ENCODE measurements at places on chromosomes 11 and 22.

DNA sequence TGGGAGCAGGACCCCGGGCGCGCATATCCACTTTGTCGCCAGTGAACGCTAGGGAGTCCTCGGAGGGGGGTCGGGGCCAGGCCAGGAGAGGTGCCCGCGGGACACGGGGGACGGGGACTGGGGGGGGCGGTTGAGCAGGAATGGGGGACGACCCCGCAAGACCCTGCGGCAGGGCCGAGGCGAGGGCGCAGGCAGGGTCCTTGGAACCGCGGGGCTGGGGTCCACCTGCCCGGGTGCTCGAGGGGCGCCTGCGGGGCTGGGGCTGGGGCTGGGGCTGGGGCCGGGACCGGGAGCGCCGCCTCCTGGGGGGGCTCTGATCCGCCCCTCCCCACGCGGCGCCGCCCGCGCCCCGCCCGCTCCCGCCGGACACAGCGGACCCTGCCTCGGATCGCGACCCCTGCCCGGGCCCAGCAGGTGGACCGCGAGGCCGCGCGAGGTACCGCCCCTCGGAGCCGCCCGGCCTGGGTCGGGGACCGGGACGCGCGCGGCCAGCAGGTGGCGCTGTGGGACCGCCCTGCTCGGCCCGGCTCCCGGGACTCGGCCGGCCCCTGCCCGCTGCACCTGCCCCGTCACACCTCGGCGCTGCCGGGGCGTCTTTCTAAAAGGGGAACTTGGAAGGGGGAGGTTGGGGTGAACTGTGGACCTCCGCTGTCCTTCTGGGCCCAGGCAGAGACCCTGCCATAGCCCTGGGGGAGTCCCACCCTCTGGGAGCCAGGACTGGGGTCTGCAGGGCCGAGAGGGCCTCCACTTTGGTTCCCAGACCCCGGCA is 11.0 kb downstream of the CRELD2 start:
- DNase-seq, result peak; percentile 54

DNA sequence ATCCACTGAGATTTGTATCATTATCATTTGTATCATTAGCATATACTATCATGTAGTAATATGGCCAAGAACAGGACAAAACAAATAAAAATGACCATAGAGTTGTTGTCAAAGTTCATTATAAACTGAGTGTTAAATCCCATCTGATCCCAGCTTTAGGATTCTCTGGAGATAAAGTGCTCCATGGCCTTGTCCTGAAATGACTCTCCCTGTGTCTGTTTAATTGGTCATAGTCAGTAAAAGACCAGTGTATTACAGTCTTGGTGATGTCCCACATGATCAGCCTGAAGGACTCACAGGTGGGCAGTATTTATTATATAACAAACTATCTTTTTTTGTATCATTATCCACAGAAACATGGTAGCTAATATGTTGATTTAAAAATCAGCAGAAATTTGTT is 361.6 kb downstream of the TMEM135 start:
- DNase-seq, result no peak

DNA sequence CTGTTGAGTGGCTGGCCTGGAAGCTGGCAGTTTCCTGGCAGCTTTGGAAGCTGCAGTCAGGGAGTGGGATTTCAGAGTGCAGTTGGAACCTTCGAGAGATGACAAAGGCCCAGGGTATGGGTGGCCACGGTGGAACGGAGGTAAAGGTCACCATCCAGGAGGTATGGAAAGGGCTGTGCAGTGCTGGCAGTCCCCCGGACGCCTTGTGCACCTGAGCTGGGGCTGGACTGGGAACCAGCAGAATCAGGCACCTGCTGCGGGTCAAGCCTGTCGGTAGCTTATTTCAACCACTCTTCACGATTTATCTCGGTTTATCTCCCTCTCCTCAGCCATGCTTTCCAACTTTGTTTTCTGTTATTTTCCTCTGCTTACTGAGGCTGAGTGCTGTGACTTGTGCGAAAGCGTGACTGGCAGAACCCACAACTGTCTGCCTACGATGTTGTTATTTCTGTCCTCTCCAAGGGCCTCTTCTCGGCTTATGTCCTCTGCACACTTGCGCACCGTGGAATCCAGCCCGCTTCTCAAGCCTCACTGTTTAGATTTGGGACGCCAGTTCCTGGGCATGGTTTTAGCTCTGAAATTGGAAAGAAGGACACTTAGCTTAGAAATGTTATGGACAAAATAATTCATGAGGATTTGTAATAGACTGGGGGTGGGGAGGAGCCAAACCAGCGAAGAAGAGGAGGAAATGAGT is 24.0 kb upstream of the ATXN10 start:
- no peak for DNase-seq

DNA sequence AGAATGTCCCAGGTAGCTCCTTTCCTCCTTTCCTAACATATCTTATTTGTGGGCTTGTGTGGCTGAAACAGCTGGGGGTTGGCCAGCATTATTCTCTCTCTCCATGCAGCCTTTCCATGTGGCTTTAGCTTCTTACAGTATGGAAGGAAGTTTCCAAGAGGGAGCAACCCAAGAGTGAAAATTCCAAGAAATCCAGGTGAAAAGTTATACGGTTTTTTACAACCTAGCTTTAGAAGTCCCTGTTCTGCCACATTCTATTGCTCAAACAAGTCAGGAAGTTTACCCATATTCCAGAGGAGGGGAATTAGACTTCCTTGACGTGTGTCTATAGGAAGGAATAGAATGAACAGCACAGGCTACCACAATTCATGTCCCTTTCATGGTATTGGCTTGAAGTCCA is 10.0 kb upstream of the SWAP70 start:
- no peak for DNase-seq

DNA sequence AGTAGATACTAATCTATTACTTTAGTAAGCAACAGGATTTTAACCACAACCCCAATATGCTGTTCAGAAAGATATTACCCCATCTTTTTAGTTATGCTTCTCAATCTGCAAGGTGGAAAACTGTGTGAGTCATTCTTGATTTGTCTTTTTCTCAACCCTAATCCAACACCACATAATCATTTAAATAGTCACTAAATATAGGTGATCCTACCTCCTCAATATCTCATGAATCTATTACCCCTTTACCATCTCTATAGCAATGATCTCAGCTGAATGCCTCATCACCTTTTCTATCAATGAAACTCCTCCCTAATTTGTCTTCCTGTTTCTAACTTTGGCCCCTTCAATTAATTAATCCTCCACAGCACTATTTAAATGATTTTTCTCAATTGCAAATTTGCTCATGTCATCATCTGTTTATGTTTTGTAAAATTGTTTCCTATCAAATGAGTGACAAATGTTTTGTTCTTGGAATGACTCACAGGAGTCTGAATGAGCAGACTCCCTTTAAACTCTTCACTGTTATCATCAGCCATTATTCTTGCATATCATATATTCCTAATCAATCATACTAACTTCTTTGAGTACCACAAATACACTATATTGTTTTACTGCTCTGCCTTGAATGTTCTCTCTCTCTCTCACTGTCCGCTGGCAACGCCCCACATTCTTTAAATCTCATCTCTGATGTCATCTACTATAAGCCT is 26.1 kb downstream of the SNX19 start:
- DNase-seq, result no peak
